ENCODE measurements at places on chromosomes 3 and 15.

DNA sequence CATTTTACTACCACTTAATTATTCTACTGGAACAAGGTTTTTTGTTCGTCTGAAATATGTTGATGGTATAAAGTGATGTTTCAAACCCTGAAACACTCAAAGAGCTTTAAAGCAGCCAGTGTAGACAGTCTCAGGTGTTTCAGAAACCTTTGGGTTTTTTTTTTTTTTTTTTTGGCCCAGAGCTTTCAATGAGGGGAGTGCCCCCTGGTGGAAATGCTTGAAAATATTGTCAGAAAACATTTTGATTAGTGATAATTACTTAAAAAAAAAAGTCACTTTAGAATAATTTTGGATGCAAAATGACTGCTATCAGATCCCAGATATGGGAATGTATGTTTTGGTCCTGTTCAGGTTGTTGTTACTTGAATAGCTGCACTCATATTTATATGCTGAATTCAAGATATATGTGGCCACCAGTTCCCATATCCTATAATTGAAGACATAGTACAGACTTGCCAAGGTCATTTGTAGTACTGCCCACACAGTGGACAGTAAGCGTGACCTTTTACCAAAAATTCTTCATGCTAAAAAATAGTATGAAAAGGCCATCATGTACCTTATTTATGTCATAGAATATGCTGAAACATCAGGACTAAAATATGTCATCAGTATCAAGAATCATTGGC is 35.9 kb downstream of the SATB1 start:
- peak; percentile 50 for DNase-seq

DNA sequence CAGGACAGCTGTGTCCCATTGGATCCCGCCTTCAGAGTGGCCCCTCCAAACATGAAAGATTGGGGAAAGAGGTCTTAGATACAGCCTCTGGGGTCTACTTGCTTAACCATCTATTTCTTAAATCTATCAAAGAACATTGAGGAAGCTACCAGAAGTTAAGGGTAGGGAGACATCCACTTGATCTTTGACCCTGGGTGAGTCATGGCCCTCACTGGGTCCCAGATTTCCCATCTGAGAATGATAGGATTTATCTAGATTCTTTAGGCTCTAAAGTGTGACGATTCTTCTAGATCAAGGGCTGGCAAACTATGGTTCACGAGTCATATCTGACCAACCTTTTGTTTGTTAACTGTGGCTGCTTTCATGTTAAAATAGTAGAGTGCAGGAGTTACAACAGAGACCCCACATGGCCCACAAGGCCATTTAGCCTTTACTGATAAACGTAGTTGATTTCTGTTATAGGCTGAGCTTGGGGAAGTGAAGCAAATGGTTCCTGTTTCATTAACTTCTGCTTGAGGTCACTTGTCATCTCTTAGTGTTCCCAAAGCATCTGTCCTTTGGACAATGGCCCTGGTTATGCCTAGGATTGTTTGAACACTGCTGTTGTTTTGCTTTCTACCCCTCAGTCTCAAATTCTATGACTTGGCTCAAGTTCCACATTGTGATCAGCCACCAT is 8.0 kb downstream of the MUC13 start:
- DNase-seq: no peak

- no peak for DNase-seq
Measured at GRCh38 chr3:170695486-170696064, 109.7 kb upstream of the SLC7A14 start.

DNA sequence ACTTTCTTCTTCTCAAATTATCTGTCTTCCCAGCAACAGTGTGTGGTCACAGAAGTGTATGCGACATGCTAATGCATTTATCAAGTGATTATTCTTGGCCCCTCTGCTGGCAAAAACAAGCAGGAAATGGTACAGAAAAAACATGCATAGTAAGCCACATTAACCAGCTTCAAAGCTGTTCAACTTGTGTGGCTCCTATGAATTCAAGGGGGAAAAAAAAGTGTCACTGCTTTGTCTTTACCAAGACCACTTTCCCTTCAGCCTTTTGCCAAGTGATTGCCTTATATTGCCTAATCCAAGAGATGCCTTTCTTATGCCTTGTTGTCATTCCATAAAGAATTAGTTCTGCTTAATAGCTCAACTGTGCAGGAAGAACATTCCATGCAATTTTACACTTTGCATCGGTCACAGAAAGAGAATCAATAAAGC is 39.1 kb downstream of the PRTG start:
- no peak for DNase-seq

DNA sequence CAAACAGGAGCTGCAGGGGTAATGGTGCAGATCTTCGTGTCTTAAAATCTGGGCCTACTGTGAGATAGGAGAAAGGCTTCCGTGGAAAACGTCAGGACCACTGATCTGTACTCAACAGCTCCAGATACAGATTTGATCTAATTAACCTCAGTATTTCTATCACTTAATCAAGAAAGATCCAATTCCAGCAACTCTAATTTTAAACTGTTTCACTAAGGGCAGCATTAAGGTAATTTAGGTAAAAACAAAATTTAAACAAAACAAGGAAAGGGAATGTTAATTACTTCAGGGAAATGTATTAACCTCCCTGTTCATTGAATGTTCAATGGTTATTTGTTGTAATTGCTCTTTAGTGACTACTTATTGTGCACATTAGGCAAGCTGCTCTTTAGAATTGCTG is 26.4 kb upstream of the TTC14 start:
- DNase-seq: no peak

DNA sequence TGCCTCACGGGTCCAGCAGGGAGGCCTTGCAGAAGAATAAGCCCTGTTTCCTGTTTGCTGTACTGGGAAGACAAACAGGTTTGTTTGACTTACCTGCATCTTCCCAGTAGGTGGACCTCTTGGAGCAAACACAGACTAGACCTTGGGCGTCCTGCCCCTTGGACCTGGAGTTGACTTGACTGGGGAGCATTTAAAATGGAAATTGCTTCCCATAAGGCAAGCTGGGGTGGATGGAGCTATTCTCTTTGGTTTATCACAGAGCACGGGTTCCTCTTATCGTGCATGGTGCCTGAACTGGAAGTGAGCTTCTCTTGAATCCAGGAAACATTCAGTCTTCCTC is 151.4 kb downstream of the RPLP1 start:
- DNase-seq: peak; percentile 60

All from RPMI8226 (cell line).